DMS79 (cell line): ENCODE measurements at places on chromosomes 2 and 18.
A peak's percentile ranks its signal among the peaks of the same experiment; 100 is the strongest.

DNA sequence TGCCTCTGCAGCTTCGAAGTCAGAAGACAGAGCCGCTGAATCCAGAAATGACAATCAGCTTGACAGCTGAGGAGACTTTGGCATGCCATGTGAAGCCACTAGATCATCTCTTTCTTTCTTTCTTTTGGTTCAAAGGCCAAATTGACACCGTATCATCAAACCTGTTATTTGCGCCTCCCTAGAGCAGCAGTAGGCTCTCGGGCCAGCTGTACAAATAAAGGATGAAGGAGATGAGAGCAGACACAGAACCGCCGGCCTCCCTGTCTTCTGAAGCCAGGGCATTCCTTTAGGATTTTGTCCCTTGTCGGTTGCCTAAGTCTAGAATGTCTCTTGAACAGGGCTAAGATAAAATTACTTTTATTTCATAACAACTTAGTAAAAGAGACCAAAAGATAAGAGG, 36.8 kb downstream of the COL4A4 start:
- DNase-seq: no peak

DNA sequence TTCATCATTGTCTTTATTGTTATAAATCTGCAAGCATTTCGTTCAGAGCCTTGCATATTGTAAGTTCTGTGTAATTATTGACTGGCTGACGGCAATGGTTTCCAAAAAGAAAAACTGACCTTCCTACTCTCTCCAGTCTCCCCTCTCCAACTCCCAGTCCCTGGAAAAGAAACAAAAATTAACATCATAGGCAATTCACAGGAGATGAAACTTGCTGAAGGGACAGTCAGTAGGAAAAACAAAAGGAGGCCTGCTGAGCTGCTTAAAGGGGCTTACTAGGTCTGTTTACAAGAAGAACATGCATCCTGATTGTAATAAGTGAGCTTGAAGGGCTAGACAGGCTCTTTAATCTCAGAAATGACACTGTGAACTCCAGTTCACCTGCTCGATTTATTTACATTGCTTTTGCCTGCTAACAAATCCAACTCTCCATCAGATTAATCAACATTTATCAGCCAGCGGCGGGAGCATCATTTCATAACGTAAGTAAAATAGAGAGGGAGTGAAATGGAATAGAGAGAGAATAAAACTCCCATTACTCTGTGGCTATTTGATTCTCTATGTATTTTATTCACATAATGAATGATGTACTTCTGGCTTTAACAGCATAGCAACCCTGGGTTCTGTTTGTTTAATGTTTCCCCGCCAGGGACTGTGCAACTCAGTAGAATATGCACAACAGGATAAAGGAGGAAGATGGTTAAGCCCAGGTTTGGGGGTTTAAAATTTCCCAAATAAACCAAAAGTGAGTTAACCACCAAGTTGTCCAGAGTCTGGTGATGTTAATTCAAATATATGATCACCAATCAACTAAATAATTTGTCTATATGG, 256.7 kb upstream of the SETBP1 start:
- DNase-seq: peak; percentile 4

DNA sequence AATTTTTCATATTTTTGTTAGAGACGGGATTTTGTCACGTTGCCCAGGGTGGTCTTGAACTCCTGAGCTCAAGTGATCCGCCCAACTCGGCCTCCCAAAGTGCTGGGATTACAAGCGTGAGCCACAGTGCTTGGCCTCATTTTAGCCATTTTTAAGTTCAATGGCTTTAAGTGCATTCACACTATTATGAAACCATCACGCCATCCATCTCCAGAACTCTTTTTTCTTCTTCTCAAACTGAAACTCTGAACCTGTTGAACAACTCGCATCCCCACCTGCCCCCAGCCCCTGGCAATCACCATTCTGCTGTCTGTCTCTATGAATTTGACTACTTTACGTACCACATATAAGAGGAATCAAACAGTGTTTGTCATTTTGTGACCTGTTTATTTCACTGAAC, 31.3 kb upstream of the ASB18 start:
- no peak for DNase-seq

DNA sequence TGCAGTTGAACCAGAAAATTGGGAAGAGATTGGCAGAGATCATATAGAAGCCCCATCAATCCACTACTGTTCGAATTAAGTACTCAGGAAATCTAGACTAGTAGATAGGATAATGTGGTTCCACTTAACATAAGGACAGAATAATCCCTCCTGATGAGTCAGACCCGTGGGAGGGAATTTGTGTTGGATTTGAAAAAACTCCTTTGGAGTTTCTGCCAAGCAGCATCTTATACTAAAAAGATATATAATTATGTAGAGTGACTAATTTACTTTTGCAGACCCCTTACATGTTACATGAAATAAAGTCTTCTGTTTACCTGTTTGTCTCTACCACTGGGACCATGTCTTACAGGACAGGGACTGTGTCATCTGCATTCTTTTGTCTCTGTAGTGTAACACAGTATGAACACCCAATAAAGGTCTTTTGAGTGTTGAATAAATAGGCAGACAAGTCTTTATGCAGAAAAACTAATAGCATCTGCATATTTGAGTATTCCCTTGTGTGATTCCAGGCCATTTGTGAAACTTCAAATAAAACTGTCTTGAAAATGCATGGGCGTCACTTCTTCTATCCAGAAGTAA, 122.6 kb upstream of the DNAJC10 start:
- DNase-seq: no peak

GRCh38 chr2:219425238-219426067, 7.3 kb downstream of the DES start:
- DNase-seq: no peak

DNA sequence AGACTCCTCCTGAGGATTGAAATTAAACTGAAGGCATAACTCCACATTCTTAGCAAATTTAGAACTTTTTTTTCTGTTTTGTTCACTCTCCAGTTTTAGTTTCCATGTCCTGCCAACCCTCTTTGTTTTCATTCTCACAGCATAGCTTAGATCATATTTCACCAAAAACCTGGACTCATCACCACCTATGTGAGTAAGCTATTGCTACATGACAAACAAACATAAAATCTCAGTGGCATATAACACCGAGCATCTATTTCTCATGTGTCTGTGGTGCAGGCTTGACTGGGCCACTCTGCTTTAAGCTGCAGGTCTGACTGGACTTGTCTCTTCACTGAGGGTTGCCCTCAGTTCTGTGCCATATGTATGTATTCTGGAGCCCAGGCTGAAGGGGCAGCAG, 385.2 kb downstream of the ARHGAP15 start:
- DNase-seq: no peak
